ENCODE measurements at places on chromosomes 1 and 21.

- no peak for DNase-seq
Observed at GRCh38 chr1:234550341-234551031, 59.5 kb downstream of the IRF2BP2 start.

GRCh38 chr1:159884296-159884695, 15.7 kb downstream of the CFAP45 start:
- DNase-seq, result no peak

DNA sequence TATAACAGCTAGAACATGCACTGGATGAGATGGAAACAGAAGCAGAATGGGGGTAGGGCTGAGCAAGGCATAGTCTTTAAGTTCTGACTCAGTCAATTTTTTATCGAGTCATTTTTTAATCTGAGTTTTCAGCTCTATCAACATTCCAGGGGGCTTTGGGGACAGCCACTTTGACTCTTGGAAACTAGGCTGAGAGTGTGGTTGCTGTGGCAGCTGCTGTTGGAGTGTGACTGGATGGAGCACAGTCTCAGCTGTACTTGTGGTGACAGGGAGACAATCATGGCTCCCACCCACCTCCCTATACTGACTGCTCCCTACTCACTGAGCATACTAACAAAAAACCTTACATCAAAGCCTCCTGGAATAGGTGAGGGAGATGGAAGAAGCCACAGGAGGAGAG, 25.0 kb downstream of the GJA5 start:
- no peak for DNase-seq

- DNase-seq, result no peak
Observed at GRCh38 chr1:36542962-36543515, 60.3 kb upstream of the CSF3R start.

DNA sequence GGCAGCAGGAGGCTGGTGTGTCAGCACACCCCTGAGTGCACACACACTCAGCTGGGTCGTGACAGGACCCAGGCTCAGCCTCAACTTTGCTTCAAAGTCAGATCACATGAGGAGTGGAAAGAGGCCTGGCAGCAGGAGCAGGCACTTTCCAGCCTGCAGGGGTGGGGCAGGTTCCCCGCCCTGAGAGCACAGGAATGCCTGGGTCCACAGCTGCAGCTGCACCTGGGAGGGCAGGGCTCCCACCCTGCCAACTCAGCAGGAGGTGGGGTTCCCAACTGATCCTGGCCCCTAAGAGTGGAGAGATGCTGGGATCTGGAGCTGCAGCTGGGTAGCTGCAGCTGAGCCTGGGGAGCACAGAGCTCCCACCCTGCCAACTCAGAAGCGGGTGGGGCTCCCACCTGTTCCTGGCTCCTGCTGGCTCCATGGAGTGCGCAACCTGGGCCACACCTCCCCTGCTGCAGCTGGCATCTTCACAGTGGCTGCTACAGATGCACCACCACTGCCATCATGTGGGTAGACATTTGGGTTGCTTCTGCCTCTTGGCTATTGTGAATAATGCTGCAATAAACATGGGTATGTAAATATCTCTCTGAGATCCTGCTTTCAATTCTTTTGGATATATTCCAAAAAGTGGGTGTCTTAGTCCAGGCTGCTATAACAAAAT, 415.4 kb downstream of the TTLL7 start:
- DNase-seq, result peak; percentile 7

DNA sequence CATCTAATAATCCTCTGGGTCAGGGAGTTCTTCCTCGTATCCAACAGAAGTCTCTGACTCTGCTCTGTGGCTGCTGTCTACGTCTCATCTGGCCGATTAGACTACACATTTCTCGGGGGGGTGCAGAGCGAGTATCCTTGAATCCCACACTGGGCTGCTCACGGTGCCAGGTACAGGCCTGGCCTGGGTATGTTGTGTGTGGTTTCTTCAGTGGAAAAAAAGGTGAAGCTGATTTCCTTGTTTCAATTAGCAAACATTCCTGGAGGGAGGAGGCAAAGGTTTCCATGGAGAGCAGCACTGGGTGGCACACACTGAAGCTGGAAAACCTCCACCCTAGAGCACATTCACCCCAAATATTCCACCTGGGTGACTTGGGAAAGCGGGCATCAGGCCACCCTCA, 2.0 kb upstream of the RAB7B start:
- no peak for DNase-seq

GRCh38 chr1:22503721-22504410, 52.2 kb downstream of the ZBTB40 start:
- DNase-seq, result no peak

- DNase-seq, result no peak
Observed at GRCh38 chr1:40067023-40067422, 26.5 kb downstream of the CAP1 start.

DNA sequence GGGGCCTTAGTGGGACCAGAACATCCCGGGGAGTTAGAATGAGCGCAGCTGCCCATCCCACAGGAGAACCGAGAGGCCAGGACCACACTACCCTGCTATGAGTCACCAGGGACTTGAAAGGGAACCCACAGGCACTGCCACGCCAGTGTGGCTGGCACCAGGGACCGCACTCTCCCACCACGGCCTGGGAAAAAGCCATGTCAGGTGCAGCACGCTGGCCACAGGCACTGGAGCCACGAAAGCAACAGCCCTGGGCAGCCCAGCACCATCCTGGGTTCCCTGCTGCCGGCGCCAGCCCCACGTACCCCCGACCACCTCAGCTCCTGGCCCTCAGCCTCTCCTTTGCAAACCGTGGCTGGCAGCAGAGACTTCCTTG, 14.1 kb upstream of the TMEM240 start:
- DNase-seq, result no peak

DNA sequence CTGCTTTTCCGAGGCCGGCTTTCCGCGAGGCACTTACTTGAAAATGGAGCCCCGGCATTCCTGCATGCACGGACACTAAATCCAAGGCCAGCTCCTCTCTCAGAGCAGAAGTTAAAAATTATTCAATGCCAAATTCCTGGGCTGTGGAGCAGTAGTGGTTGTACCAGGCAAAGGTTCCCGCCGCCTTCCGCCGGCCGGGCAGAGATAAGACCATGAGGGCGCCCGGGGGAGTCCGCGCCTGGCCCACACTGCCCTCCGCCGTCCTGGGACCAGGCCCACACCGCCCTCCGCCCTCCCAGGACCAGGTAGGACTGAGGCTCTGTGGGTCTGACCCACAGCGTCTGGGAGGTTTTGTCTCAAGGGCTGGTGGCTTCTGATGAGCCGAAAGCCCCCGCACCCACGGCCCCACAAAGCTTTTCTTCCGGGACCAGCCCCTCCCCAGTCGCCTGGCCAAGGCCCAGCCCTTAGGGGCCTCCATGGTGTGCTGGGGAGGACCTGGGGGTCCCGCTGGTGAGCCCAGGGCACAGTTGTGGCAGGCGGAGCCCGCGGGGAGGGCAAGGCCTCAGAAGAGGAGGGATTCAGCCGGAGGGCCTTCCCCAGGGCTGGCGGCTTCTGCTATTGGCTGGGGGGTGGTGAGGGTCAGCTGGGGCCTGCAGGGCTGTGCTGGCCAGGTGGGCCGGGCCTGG, 12.7 kb upstream of the C1orf159 start:
- DNase-seq, result no peak

DNA sequence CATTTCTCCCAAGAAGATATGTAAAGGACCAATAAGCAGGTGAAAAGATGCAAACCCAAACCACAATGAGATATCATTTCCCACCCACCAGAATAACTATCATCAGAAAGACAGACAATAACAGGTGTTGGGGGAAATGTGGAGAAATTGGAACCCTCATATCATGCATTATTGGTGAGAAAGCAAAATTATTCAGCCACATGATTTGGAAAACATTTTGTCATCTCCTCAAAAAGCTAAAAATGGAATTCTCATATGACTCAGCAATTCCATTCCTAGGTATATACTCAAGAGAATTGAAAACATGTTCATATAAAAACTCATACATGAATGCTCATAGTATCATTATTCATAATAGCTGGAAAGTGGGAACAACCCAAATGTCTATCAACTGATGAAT, 25.1 kb upstream of the RNF186 start:
- no peak for DNase-seq

- DNase-seq, result no peak
Observed at GRCh38 chr1:93605026-93605568, 76.5 kb downstream of the BCAR3 start.

DNA sequence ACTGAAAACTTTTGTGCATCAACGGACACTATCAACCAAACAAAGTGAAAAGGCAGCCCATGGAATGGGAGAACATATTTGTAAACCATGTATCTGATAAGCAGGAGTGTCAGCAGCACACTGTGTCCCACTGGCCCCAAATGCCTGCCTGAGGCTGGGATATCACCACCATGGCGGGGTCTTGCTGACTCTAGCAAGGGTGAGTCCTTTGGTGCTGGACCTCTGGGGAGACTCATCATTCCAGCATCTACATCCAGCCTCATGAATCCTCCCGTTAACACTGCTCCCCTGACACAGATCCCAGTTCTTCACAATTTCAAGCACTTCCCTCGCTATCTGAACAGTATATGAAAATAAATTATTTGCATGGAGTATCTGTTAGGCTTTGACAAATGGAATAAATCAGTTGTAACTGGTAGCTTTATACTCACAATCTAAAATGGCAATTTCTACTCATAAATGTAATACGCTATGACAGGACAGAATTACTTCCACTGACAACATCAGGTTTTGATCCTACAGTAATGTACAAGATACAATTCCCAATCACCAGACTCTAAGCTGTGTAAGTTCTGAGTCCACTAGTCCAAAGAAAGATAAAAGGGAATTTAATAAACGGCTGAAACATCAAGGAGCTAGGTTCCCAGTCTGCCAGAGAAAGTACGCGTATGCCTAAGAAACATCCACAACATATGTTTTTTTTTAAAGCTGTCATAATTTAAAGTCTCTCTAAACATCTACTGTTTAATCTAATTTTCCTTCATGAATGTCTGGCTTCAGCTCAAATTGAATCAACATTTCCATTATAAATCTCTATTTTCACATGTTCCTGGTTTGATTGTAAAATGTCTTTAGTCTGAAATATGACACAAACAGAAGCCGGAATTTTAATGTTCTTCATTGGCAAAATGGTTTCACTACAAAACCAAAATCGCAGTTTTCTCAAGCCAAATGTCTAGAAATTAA, 95.1 kb downstream of the SIPA1L2 start:
- DNase-seq, result no peak

DNA sequence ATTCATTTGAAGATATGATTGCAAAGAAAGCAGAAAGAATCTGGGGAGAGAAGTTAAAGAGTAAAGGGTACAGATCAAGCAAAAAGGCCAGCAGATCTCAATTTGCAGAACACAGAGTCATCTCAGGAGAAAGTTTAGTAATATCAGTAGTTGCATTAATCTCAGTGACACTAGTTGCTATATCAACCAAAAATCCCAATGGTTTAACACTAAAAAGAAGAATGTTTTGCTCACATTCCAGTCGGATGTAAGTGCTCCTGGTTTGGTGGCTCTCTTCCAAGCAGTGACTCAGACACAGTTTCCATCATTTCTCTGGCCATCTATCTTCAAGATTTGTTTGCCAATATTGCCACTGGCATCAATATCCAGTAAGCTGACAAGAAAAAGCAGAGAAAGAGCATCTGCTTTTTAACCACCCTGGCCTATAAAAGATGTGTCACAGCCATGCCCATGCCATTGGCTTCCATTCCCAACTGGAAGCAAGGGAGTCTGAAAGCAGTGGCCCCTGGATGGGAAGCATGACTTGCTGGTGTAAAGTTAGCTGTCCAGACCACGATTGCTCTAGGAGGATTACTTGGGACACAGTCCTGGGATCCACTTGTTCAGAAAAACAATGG, 45.5 kb upstream of the AIM2 start:
- DNase-seq, result peak; percentile 71

- DNase-seq, result no peak
Observed at GRCh38 chr1:31886866-31887265, 51.3 kb downstream of the PTP4A2 start.

GRCh38 chr21:44829507-44830092, 11.7 kb upstream of the SUMO3 start:
- DNase-seq, result no peak

DNA sequence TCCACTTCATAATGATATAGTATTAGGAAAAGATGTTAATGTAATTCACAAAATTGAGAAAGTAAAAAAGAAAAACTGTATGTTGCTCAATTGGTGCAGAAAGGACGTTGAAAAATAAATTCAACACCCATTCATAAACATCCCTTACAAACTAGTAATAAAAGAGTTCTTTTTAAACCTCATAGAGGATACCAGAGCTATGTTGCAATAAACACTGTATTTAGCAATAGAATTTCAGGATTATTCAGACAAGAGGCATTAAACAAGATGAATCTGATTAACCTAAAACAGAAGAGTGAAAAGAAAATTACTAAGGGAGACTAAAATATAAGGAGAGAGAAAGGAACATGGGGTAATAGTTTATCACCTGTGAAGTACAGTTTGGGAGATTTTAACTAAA, 154.8 kb downstream of the NTPCR start:
- DNase-seq, result no peak

- DNase-seq, result peak; percentile 78
Observed at GRCh38 chr1:24586970-24587820, 31.3 kb downstream of the NCMAP start.

GRCh38 chr1:147247656-147248238, 5.3 kb downstream of the CHD1L start:
- no peak for DNase-seq

GRCh38 chr1:12810691-12811408, 19.7 kb downstream of the PRAMEF1 start:
- no peak for DNase-seq

DNA sequence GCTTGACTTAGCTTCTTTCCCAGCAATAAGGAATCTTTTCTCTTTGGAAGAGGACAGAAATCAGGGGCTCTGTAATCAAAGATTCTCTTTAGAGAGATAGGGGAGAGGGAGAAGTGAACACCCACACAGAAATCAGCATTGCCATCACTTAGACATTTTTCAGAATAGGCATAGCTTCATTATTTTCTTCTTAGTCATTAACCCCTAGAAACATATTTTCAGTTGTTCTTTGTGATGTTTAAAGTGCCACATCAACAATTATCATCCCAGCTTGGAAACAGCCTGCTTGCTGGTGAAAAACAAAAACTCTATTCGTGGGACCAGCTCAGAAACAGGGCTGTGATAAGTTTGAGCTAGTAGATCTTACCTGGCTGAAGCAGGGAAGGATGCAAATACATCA, 88.3 kb upstream of the SLC44A3 start:
- DNase-seq, result no peak

All from activated CD4-positive, alpha-beta T cell treated with anti-CD3 and anti-CD28 coated beads, Interleukin-2, Interleukin-6, amounts not matched to agents 100 ng/mL and 50 ng/mL, durations not matched to agents 16 hours and 8 hours (primary cell).